ENCODE measurements at places on chromosomes 3 and 15.

DNA sequence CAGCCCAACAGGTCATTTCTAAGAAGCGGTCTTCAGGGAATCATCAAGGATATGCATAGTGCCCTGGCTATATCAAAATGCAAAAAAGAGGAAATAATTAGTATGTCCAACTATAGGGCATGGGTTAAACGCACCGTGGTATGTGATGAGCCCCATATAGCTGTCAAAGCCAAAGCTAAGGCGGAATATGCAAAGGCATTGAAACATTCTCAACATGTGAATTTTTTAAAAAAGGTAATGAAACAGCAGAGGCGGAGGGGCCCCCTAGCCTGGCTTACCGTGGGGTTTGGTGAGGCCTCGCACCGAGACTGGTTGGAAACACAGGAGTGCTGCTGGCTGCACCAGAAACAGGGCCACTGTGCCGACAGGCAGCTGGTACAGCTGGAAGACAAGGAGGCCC is 23.2 kb downstream of the PLXND1 start:
- DNase-seq = no peak

GRCh38 chr3:72102112-72102616 is 317.2 kb upstream of the PROK2 start:
- DNase-seq = no peak

- no peak for DNase-seq
Measured at GRCh38 chr3:77259694-77260093, 219.8 kb downstream of the ROBO2 start.

DNA sequence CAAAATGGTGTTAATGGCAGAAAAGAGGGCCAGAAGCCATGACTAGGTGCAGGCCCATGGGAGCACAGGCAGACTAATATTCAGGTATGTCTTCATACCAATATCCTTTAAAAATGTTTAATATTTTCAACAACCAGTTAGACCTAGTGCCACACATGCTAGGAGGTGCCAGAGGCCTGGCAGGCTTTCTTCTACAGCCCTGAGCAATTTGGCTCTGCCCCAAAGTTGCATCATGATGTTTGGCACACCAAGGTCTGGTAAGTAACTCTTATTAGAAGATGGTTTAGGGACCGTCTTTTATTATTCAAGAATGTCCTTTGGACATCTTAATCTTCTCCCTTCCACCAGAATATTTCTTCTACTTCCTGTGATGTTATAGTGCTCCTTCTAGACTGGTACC is 34.8 kb downstream of the MITF start:
- DNase-seq = no peak

- no peak for DNase-seq
Measured at GRCh38 chr3:13571264-13571663, 22.3 kb downstream of the FBLN2 start.

DNA sequence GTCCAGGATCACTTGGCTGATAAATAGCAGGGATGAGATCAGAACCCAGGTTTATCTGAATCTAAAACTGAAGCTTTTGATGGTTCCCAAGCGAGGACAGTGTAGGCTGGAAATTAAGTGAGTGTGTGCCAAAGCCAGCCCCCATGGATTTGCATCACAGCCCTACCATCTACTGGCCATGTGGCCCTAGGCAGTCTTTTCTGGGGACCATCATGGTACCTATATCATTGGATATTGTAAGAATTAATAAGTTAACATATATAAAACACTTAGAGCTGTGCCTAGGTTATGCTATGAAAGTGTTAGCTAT is 32.8 kb upstream of the SSR3 start:
- DNase-seq = no peak

GRCh38 chr3:64473466-64473865 is 214.3 kb downstream of the ADAMTS9 start:
- no peak for DNase-seq

DNA sequence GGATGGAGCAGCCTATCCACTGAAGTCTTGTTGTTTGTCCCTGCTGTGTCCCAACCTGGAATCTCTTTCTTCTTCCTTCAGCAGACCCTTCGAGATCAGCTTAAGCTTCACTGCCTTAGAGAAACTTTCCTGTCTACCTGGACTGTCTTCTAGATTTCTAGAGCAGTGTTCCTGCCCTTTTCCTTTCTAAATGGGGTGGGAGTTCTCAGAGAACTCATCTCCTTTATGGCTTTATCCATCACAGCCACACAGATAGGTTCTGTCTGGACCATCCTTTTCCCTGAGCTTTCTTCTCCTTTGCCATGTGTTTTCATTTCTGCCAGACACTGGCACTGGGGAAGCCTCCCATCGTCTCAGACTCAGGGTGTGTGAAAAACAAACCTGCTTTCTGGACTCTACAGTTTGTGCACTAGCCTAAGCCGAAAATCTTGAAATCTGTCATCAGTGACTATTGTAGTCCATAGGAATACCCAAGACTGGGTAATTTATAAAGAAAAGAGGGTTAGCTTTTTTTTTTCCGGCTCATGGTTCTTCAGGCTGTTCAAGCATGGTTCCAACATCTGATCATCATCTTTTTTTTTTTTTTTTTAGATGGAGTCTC is 177.5 kb downstream of the PGPEP1L start:
- DNase-seq = no peak

DNA sequence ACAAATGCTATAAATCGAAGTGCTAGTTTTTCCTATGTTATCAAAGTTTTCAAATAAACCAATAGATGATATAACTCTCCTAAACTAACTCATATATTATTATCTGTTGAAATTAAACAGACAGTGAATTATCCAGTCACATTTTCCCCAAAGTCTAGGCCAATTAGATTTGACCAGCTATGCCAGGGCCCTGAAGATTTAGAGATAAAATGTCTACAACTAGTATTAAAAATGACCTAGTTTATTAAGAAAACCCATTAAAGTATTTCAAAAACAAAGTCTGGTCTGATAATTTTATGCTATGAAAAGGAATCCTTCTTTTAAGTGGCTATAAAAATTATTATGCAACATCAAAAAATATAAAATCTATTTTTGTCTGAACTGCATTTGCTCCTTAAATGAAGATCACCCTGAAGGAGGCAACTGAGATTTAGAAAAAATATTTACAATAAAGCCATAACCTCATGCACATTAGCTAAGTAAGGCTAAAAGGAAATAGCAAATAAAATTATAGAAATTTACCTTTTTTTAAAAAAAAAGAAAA is 83.4 kb upstream of the MEX3B start:
- no peak for DNase-seq

DNA sequence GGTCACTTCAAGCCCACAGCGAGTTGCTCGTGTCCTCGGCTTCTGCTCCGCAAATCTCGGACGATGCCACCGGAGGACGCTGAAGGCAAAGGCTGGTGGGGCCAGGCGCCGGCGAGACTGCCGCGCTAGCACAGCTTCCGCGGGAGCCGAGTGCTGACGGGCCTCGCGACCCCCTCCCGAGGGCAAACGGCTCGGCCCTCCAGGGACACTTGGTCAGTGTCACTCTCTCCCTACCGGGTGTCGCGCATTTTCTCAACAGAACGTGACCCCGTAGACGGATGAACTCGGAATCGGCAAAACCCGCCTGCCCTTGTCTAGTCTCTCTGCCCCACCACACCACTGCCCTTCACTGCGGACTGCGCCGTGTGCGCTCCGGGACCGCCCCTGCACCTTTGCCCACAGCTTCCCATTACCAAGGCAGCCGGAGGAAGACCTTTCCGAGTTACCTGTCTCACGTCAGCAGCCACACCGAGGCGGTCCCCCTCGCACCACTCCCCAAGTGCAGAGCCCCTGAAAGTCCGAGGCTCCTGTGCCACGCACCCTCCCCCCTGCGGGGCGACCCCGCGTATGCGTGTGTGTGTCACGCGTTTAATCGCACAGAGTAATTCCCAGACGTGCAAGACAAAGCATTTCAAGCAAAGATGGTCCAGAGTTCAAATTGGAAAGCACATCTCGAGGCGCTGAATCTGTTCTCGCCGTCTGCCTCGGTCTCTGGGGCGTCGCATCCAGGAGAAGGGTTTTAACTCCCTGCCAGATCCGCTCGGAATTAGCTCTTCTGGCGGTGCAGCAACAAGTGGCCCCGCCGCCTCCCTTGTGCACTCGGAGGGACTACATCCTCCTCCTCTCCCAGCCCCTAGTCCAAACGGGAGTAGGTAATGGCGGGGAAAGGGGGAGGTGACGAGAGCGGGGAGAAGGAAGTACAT is 245.0 kb upstream of the TOPAZ1 start:
- no peak for DNase-seq

DNA sequence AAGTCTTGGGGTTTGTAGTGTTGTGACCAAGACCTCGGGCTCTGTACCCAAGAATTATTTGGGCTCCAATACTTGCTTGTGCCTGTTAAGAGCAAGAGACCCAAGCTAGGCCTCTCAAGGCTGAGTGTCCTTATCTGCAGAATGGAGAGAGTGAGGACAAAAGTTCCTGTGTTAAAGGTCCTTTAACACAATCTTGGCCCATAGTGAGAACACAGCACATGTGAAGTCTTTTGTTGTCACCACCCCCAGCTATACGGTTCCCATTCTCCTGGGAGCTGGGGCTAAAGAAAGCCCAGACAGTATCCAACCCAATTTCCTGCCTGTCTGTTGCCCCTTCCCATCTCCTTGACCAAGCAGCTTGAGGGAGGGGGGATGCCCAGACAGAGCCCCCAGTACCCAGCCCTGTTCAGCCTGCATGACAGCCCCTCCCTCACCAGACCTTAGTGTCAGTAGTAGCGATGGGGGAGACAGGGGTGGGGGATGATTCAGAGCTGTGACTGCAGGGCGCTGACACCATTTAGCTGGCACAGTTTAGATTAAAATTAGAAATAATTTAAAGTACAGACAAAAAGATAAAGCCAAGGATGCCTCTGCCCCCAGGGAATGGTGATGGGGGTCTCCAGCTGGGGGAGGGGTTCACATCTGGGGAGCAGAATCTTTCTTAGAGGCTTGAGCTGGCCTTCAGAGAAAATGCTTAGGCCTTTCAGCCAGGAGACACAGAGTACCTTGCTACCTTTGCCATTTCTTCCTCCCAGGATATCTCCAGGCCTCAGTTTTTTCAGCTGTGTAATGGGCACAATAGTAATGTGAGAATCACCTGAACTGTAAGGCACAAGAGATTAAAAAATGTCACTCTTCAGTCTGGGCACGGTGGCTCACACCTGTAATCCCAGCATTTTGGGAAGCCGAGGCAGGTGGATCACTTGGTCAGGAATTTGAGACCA is 2.7 kb downstream of the PRKCD start:
- no peak for DNase-seq

- no peak for DNase-seq
Measured at GRCh38 chr3:155412904-155413303, 119.4 kb upstream of the STRIT1 start.

DNA sequence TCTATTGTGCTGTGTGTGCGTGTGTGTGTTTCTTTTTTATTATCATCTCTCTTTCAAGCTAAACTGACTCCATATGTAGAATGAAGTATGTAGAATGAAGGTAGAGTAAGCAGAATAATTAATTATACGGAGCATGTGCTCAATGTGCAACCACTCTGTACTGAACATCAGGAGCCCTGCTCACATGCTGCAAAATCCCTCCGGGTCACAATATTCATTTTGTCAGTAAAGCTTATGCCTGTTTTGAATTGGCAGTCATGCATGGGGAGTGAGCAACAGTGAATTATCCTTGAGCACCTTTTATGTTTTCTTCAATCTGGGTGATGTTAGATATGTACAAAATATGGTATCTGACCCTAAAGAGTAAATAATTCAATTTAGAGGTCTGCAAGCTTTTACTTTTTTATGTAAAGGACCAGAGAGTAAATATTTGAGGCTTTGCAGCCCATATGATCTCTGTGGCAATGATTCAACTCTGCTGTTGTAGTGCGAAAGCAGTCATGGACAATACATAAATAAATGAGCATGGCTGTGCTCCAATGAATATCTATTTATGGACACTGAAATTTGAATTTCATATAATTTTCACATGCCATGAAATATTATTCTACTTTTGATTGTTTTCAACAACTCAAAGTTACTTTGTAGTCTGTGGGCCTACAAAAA is 199.9 kb downstream of the VGLL3 start:
- no peak for DNase-seq

GRCh38 chr3:10489746-10490483 is 15.5 kb downstream of the ATP2B2 start:
- DNase-seq = no peak

GRCh38 chr3:16606398-16606797 is 1.2 kb upstream of the DAZL start:
- no peak for DNase-seq

DNA sequence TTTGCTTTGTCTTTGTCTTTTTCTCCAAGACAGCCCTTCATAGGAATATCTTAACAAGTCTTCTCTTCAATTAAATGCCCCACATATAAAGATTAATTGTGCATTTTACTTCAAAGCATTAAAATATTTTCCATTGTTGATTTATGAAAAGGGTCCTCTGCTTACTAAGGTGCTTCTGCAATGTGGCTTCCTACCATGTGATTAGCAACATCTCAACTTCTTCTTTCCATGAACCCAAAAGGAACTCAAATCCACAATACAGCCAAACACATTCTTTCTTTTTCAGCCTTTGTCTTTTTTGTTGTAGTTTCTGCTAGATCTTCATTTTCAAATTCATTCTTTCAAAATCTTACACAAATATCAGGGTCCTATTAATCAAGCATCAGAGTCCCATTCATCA is 309.2 kb downstream of the NSUN3 start:
- DNase-seq = no peak

GRCh38 chr15:31214864-31215489 is 111.7 kb upstream of the KLF13 start:
- no peak for DNase-seq

DNA sequence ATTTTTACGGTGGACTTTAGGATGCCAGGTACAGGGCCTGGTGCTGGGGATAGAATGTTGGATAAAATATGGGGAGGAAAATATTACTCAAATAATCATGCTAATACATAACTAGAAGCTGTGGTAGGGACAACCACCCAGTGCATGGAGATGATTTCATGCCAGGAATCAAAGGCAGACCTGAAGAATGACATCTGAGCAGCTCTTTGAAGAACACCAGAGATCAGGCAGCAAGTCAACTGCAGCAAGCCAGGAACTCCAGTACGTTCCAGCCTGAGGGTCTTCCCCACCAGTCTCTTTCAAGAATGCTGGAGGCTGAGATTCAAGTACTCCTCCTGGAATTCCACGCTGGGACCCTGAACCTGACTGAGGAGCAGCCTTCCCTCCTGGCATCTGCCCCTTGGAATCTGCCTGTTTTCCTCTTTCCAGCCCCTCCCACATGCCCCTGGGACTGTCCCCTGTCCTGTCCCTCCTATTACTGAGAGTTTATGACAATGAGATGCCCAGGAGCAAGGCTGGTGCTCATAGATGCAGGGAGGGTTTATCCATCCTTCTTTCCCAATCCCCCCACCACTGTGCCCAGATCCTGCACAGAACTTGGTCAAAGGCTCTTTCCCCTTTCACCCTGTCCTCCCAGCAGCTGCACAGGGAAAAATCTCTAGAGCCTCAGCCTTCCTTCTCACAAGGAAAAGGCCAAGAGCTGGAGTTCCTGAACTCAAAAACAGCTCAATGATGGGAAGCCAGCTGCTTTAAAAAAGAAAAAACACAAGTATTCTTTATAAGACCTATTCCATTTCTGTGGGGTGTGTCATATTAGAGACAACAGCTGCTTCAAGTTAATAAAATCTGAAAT is 68.0 kb downstream of the PDZRN3 start:
- DNase-seq = no peak

- DNase-seq = no peak
Measured at GRCh38 chr15:76947454-76947853, 15.9 kb downstream of the RCN2 start.
